ENCODE measurements at places on chromosomes 16 and 17.

DNA sequence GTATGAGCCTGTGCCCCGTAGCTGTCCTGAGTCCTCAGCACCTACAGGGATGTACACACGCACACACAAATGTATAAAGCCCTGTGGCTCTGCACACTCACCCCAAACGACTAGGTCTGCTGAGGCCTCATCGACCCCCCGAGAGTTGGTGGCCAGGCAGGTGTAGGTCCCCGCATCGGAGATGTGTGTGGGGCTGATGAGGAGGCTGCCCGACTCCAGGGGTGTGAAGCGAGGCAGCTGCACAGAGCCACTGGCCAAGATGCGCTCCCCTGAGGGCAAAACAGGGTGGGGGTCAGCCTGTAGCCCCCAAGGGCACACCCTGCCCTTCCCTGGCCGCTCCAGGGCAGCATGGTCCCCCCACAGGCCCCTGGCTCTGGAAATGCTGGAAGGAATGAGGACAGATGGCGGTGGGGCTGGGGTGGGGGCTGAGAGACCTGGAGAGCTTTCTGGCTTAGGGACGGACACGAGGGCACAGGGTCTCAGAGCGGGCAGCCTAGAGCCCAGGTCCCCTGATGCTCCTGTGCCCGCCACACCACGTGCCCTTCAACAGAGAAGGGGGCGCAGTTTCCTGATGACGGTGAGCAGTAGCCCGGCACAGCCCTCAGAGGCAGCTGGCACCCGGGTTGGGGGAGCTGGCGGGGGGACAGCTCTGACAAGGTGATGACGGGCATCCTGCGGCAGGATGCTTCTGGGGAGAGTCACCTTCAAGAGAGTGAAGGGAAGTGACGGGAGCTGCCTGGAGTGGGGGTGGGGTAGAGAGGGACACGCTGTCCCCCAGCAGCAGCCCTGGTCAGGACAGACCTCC, 119.8 kb upstream of the CDC42EP4 start:
- no peak for DNase-seq

GRCh38 chr16:52320930-52321439, 226.0 kb downstream of the TOX3 start:
- no peak for DNase-seq

- DNase-seq: no peak
Measured at GRCh38 chr16:57915811-57916488, 55.0 kb downstream of the CNGB1 start.

GRCh38 chr17:21505819-21506815, 130.0 kb downstream of the KCNJ12 start:
- DNase-seq: no peak

DNA sequence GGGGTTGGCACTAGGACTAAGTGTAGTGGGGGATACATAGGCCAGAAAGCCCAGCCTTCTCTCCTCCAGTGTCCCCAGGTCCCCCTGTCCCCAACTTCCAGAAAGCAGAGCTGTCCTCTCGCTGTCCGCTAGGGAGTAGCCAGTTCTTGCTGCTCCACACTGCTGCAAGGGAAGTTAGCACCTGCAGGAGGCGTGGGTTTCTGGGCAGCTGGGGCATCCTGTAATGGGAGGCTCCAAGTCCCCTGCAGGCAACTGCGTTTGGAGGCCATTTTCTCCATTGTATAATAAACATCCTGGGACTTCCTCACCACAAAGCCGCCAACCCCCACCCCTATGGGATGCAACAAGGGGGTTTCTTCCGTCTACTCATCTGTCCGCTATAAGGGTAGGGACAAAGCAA, 1.7 kb downstream of the RPRML start:
- DNase-seq: no peak

DNA sequence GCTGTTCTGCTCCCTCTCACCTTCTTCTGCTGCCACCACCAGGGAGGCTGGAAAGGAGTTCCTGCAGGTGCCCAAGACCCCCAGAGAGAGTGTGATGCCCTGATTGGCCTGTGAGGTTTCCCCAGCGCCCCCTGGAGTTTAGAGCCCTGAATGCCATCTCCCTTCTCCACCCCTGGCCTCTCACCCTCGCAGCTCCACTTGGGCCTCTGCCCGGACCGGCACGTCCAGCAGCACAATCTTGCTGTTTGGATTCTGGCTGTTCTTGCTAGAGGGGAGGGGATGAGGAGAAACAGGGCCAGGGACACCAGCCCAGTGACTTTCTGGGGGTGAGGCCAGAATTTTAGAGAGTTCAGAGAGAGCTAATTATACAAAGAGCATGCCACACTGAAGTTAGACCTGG, 12.5 kb upstream of the FAM171A2 start:
- DNase-seq: no peak

DNA sequence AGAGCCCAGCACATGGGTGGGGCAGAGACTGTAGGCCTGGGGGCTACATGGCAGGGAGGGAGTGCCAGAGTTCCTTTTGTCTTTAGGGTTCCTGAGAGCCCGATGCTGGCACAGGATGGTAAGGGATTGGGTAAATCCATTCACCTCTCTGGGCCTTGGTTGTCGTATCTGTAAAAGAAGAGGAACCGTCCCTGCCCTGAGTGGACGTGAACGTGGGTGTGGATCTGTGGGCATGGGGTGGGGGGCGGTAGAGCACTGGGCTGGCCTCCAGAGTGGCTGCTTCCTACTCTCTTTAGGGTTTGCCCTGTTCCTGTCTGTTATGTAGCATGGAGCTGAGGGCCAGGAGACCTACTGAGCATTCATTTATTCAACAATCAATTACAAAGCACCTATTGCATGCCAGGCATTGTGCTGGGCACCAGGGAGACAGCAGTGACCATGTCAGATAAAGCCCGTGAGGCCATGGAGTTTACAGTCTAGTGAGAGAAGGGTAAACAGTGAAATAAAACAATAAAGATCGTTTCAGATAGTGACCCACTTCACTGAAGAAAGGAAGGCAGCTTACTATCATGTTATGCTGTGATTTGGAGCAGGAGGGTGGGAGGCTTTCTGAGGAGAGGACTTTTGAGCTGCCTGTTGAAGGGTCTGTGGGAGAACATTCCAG, 13.1 kb upstream of the TCAP start:
- DNase-seq: no peak

GRCh38 chr17:15886804-15887203, 58.1 kb upstream of the ADORA2B start:
- DNase-seq: no peak

GRCh38 chr17:83182620-83183101, 103.3 kb downstream of the METRNL start:
- no peak for DNase-seq

DNA sequence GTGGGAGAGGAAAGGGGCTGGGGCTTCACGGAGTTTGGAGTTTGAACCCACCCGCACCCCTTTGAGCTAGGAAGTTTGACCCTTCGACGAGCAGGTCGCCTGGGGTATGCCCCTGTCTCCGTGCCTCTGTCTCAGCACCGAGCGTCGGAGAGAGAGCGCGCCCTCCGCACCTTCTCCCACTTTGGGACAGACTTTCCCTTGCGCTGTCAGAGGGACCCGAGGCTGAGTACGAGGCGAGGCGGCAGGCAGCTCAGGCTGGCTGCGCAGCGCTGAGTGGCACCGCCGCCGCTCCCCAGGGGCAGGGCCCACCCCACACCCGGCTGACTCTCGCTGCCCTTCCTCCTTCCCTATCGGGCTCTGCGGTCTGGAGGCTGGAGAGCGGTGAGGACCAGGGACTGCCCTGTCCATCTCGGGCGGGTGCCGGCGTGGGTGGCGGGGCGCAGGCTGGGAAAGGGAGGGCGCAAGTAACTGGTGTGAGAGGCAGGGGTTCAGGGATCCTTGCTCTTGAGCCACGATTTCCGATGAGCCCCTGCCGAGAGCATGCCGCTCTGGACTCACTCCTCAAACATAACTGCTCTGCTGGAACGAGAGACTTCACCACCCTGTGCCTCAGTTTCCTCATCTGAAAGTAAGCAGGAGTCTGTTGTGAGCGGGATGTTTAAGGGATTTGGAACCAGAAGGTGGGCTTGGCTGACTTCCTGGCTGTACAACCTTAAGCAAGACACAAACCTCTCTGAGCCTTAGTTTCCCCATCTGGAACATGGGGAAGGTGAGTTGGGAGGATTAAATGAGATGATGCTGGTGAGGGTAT, 981 bp downstream of the BEAN1 start:
- DNase-seq: no peak

DNA sequence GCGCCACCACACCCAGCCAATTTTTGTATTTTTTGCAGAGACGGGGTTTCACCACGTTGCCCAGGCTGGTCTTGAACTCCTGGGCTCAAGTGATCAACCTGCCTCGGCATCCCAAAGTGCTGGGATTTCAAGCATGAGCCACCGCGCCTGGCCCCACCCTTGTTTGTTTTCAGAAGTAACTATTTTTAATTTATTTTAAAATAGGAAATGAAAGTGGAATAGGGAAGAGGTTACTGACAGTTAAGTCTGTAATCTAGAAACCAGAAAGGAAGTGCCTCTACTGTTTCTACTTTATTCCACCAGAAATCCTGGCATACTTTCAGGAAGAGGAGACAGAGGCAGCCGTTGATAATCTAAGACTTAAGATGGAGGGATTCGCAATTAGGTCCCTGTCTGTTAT, 225.6 kb downstream of the TANC2 start:
- no peak for DNase-seq

All from GOT3 (cell line).